T-cell (primary cell): ENCODE measurements at places on chromosomes 5 and 9.

GRCh38 chr5:107980923-107981692 is 310.4 kb upstream of the EFNA5 start:
- no peak for DNase-seq

DNA sequence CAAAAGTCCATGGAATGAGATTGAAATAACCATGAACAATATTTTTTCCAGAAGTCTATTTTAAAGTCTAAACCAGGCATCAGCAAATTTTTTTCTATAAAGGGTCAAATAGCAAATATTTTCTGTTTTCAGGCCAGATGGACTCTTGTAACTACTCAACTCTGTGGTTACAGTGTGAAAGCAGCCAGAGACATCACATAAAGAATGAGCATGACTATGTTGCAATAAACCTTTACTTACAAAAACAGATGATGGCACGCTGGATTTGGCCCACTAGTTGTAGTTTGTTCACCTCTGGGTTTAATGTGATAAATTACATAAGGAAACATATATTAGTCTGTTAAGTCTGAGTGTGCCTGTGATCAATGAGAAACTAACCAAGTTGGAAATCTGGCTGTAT is 319.2 kb downstream of the TRPM3 start:
- DNase-seq, result no peak

DNA sequence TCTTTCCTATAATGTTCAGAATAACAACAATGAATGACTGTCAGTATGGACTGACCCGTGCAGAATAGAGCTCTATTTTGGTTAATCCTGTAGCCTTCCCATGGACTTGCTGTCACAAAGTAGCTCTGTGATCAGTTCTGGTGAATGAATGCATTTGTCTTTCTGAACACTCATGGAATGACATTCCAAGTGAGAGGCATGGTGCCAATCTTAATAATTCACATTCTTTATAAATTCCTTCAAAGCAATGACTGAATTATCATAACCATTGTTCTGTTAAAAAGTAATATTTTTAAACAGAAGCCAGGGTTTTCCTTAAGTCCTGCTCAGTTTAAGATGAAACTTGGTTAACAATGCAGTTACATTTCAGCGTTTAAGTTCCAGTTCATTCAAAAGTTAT is 360.5 kb downstream of the ICE1 start:
- no peak for DNase-seq

GRCh38 chr5:100043475-100043874 is 491.7 kb upstream of the FAM174A start:
- DNase-seq, result no peak

GRCh38 chr9:15205632-15206420 is 101.2 kb downstream of the TTC39B start:
- no peak for DNase-seq

- no peak for DNase-seq
Observed at GRCh38 chr9:1429297-1429696, 379.1 kb downstream of the DMRT2 start.

- no peak for DNase-seq
Observed at GRCh38 chr5:157460921-157461792, 1.1 kb downstream of the NIPAL4 start.

- DNase-seq, result no peak
Observed at GRCh38 chr9:83920469-83920926, 734 bp downstream of the KIF27 start.

- no peak for DNase-seq
Observed at GRCh38 chr5:78757269-78758053, 108.9 kb upstream of the LHFPL2 start.

GRCh38 chr9:32171339-32171738 is 213.1 kb upstream of the ACO1 start:
- no peak for DNase-seq

DNA sequence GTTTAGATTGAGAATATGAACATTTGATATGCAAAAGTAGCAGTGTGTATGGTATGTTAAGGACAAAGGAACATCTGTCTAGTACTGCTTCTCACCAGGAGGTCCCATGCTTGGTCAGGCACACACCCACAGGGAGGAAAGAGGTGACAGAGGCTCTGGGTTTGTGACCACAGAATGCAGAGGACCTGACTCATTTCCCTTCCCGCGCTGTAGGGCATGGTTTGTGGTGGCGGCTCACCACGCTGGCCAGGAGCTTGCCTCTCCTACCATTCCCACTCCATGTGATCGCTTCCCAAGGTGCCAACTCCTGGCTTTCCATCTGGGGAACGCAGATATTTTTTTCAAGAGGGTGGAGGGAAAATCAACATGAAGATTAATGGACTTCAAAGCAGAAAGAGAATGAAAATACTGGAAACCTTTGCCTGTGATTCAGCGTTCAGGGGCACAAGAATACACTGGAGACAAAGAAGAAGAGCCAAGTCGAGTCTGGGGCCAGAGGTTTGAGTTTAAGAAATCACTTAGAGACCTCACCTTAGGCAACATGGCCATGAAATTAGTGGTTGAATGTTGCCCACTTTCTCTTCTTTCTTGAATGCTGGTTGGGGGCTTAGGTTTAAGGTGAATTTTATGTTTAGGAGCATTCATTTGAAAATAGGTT is 477.8 kb downstream of the CCDC171 start:
- no peak for DNase-seq

DNA sequence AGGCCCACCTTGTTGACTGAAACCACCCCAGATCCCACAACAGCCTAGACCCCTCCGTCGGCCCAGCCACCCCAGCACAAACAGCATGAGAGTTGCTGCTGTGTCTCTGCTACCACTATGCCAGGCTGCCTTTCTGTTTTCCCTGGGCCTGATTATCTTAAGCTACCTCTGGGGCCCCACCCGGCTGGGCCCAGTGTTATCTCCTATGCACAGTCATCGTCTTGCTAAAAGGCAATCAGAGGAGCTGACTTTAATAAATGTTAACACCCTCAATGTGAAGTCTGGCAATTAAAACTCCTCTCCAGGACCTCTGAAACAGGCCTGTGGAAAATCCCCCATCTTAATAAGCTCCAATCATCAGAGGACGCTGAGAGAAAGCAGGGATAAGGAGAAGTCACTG is 144.9 kb downstream of the FAM114A2 start:
- DNase-seq, result no peak

DNA sequence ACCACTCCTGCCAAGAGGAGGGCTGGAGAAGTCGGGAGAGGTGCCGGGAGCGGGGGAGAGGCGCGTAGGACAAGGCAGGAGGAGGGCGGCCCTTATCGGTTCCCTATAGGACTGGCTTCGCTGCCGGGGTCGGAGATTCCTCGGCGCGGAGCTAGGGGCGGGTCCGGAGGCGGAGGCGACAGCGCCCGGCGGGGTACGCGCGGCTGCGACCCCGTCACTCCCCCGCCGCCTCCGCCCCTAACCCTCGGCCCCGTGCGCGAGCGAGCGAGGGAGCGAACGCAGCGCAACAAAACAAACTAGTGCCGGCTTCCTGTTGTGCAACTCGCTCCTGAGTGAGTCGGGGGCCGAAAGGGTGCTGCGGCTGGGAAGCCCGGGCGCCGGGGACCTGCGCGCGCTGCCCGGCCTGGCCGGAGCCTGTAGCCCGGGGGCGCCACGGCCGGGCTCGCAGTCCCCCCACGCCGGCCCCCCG is 2.0 kb downstream of the GLIS3 start:
- DNase-seq, result peak; percentile 52

- DNase-seq, result no peak
Observed at GRCh38 chr5:96572864-96573512, 89.2 kb upstream of the CAST start.

DNA sequence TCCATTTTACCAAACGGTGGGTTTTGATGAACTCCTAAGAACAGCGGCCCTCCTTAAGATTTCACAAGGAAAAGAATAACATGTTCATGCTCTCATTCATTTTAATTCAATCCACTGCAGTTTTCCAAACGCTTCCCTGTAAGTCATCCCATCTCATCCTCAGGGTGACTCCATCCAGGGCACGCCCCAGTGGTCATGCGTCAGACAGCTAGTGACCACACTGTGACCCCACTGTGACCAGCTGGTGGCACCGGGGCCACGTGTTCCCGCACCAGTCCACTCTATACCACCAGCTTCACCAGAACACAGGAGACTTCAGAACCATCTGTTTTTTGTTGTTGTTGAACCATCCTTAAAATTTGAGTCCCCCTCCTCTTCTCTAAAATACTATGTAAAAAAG is 14.3 kb downstream of the ATPSCKMT start:
- no peak for DNase-seq

DNA sequence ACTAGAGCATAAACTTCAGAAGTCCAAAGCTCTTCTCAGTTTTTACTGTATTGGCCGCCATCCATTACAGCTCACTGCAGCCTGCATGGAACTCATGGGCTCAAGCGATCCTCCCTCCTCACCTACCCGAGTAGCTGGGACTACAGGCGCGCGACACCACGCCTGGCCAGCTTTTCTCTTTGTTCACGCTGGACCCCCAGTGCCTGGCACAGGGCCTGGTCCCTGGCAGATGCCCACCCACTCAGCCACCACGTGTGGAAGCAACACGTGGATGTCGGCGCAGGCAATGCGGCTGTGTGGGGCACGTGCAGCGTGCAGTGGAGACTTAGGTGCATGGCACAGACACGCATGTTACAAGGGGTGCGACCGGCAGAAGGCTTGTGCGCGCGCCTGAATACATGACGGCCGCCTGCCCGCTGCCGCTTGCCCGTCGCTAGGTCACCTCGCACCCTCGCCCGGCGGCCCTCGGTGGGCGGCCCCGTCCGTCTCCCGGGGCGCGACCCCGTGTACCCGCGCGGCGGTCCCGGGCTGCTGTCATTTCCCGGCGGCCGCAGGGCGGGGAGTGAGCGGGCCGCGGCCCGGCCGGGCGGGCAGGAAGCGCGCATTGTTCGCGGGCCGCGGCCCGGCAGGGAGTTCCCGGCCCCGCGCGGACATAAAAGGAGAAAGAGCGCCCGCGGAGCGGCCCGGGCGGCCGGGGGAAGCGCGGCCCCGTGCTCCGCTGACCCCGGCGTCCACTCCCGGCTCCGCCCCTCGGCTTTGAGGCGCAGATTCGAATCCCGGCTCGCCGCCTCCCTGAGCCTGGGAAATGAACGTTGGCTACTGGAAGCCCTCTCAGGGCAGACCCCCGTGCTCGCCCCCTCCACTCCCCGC is 24.1 kb upstream of the PTGS1 start:
- DNase-seq, result no peak

- no peak for DNase-seq
Observed at GRCh38 chr5:164998590-164998989, 1493.2 kb downstream of the MAT2B start.

DNA sequence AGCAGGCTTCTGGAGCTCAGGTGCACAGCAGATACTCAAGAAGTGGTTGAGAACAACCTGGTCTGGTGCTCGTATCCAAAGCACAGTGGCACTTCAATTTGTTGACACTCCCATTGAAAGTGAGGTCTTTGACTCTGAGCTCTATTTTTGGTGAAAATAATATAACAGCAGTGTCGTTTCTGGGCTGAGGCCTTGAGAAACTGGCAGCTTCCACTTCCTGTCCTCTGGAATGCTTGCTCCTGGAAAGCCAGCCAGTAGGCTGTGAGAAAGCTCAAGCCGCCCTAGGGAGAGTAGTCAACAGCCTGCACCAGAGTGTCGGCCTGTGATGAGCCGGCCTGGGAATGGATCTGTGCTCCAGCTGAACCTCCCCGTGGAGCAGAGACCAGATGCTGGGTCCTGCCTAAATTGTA is 6.8 kb upstream of the SUSD3 start:
- DNase-seq, result no peak

GRCh38 chr5:2680979-2681378 is 70.5 kb downstream of the IRX2 start:
- no peak for DNase-seq

DNA sequence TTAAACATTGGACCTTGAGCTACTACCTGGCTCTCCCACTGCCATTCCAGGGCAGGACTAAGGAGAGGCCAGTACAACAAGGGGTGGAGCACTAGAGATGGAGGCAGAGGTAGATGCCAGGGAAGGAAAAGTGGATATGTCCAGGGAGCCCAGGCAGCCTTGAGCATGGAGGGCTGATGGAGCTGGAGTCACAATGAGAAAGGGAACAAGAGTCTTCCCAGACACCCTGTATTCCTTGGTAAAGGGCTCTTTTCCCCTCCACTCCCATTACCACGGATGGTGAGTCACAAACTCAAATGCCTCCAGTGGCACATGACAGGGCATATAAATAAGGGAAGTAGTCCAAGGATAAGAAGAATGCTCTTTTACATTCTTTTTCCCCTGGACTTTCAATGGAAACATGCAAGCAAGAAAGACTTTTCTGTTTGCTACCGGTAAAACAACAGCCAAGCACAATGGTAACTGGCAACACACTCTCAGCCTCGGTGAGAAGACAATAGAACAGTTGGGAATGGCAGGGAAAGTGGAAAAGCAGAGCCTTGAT is 16.7 kb downstream of the ERAP1 start:
- DNase-seq, result no peak

GRCh38 chr5:18114151-18114757 is 480.0 kb downstream of the TAF11L14 start:
- DNase-seq, result no peak

GRCh38 chr5:68369023-68369359 is 153.4 kb downstream of the PIK3R1 start:
- no peak for DNase-seq

DNA sequence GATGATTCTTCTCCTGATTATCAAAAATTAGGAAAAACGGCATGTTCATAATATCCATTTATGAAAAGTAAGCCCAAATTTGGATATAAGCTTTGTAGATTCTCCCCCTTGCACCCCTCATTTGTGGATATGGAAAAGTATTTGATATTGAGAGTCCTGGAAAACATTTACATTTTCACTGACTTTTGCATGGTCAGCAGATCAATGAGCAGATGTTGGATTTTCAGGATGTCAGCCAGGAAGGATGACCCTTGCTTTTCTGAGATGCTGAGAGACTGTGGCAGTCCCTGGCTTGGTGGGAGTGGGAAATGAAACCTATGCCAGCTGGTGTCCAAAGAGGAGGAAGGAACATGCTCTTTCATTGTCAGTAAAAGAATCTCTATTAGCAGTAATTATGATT is 410.8 kb downstream of the DMAC1 start:
- no peak for DNase-seq

GRCh38 chr5:106262395-106262794 is 1408.3 kb downstream of the EFNA5 start:
- no peak for DNase-seq

GRCh38 chr9:104961238-104961637 is 33.3 kb upstream of the ABCA1 start:
- peak; percentile 12 for DNase-seq

- DNase-seq, result no peak
Observed at GRCh38 chr9:119278171-119278570, 91.1 kb downstream of the BRINP1 start.

DNA sequence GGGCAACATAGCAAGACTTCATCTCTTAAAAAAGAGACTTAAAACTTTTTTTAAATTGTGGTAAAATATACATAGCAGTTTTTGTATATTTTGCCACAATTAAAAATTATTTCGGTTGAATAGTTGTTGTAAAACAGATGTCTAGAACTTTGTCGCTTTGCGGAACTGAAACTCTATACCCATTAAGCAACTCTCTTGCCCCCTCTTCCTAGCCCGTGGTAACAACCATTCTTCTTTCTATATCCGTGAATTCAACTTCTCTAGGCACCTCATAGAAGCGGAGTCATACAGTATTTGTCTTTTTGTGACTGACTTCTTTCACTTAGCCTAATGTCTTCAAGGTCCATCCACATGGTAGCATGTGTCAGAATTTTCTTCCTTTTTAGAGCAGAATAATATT is 43.3 kb downstream of the SPARC start:
- DNase-seq, result no peak

GRCh38 chr9:18106006-18106560 is 367.9 kb upstream of the ADAMTSL1 start:
- DNase-seq, result no peak

GRCh38 chr5:74282490-74282889 is 358.0 kb downstream of the ENC1 start:
- DNase-seq, result no peak

GRCh38 chr5:151110992-151111391 is 30.2 kb upstream of the TNIP1 start:
- no peak for DNase-seq

- no peak for DNase-seq
Observed at GRCh38 chr9:107600060-107600573, 110.5 kb upstream of the KLF4 start.
